ENCODE measurements at places on chromosomes 11 and 22.

DNA sequence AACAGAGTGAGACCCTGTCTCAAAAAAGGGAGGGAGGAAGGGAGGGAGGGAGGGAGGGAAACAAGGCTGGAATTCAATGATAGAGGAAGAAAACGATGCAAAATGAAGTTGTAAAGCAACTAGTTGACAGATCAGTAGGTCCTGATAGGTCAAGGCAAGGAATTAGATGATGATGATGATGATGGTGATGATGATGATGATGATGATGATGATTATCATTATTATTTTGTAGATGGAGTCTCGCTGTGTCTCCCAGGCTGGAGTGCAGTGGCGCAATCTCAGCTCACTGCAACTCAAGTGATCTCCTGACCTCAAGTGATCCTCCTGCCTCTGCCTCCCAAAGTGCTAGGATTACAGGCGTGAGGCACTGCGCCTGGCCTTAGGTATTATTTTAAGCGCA, 11.3 kb upstream of the L3MBTL2 start:
- DNase-seq: no peak

- DNase-seq: no peak
Measured at GRCh38 chr11:10993186-10993585, 135.3 kb upstream of the ZBED5 start.

DNA sequence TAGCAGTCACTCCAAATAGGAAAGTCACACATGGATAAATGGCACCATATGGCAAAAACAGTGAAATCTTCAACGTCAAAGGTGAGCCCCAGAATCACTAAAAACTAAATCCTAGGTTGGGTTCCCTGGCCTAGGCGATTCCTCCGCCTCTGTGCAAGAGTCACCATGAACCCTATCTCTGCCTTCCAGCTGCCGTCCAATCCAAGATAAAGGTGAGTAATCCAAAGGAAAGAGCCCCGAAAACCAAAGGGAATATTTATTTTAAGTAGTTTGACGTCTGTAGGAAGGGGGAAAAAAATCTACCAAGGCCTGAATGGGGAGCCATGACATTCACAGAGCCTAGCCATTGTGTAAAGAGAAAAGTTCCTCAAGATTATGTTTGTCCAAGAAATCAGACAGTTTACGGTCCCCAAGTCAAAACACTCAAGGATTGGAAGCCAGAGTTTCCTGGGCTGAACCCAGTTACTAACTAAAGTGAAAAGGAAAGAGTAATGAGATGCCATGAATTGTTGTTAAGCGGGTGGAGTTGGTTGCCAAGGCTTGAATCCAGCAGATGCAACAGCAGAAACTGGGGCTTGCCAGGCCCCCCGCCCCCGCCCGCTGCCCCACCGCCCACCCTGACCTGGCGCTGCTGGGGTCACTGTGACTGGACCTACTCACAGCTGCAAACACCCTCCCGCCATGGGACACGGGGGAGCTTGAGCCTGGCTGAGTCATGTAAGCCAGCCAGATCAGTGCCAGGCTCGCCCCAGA, 39.7 kb upstream of the ETS1 start:
- no peak for DNase-seq

- no peak for DNase-seq
Measured at GRCh38 chr11:109241988-109242536, 179.9 kb upstream of the C11orf87 start.

DNA sequence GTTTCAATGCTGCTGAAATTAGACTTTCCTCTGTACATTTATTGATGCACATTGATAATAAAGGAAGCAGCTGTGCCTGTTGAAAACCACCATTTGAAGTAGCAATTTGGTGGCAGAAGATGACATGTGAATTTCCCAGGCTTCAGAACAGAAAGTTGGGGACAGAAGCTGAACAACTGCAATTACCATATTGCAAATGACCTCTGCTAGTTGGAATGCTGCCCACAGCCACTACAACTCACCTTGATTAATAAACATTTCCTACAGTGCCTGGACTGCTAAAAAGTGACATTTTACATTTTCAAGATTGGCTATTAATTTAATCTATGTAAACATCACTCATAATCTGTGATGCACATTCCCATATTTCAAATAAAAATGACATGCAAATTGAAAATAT, 208.6 kb downstream of the LUZP2 start:
- no peak for DNase-seq

DNA sequence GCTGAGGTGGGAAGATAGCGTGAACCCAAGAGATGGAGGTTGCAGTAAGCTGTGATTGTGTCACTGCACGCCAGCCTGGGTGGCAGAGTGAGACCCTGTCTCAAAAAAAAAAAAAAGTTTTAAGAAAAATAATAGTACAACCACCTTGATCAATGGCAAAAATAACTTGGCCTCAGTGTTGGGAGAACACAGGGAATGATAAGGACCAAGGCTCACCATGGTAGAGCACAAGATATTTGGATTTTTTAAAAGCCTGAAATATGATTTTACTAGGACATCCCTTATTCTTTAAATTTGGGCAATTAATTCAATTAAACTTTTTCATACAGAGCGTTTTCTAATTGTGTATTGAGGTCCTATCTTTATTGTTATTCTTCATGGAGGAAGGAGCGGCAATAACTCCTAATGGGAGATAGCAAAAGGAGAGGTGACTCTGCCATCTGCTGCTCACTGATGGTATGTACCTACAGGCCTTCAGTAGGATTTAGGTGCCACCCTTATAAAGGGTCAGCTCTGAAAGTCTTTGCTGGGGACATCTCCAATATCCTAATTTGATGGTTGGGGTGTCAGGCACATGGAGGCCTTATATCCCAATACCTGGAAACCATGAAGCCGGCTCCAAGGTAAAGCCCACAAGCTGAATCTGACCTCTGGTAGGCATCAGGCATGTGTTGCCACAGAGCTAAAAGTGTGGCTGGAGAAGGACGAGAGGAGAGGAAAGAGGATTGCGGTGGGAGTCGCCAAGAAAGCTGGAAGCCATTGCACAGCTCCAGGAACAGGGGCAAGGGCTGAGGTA, 21.9 kb upstream of the POLD3 start:
- DNase-seq: peak; percentile 44
